ENCODE measurements at places on chromosomes 12 and 14.
A peak's percentile ranks its signal among the peaks of the same experiment; 100 is the strongest.

DNA sequence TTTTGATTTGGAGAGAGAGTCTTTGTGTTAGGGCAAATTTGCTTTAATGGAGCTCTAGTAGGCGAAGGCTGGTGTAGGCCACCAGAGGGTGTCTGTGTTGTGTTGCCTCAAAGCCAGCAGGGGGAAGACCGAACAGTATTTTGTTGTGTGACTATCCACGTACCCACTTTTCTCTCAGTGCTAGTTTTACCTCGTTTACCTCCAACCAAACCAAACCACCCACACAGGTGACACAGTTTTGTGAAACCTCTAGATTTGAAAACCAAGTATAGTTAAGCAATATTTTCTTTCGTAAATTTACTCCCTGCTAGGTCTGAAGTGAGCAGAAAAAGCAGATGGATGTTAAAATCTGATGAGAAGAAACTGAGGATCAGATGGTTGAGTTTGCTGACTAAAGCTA is 36.3 kb upstream of the NPFF start:
- no peak for DNase-seq

GRCh38 chr14:104554608-104555429 is 24.7 kb upstream of the C14orf180 start:
- no peak for DNase-seq

GRCh38 chr12:99450036-99450630 is 197.4 kb upstream of the GARIN6 start:
- no peak for DNase-seq

- no peak for DNase-seq
These were observed 8.1 kb downstream of the CIT start for GRCh38 chr12:119868992-119869391.

DNA sequence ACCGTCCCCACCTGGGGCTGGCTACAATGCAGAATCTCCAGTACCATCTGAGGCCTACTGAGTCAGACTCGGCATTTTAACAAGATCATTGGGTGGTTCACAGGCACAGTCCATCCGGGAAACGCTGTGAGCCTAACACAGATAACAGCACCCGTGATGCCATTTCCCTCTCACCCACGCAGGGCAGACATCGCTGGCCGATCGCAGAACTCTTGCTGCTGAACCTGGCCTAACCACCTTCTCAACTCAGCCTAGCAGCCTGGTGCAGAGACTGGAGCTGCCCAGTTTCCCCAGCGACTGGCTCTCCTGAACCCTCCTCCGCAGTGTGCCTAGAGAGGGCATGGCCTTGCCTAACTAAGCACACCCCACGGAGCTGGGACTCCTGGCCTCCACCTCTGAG is 83.3 kb downstream of the NCOR2 start:
- no peak for DNase-seq

GRCh38 chr12:87430444-87430843 is 598.8 kb downstream of the C12orf50 start:
- no peak for DNase-seq

DNA sequence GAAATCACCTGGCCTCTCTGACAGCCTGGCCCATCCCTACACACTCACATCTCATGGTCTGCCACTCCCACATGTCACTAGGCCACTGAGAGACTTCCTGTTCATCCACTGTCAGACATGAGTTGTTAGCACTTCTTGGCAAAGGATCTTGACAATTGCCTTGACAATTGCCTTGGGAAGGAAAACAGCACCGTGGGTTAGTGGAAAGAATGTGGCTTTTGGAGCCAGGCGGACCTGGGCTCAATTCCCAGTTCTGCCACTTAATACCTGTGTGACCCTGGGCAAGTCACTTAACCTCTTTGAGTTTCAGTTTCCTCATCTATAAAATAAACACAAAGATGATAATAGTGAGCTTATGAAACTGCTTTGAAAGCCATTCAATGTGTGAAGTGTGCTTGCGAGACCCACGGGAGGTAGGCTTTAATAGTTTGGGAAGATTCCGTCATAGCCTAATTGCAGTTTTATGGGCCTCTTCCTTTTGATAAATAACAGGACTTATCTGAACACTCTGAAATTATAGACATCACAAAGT is 250.4 kb downstream of the C12orf75 start:
- no peak for DNase-seq

GRCh38 chr14:97402279-97402678 is 605.1 kb downstream of the VRK1 start:
- no peak for DNase-seq

GRCh38 chr14:51521764-51522163 is 129.9 kb upstream of the FRMD6 start:
- DNase-seq: no peak

- DNase-seq: no peak
These were observed 18.6 kb downstream of the MYRFL start for GRCh38 chr12:69843608-69844007.

- no peak for DNase-seq
These were observed 449.1 kb upstream of the SOX5 start for GRCh38 chr12:24398605-24399004.

DNA sequence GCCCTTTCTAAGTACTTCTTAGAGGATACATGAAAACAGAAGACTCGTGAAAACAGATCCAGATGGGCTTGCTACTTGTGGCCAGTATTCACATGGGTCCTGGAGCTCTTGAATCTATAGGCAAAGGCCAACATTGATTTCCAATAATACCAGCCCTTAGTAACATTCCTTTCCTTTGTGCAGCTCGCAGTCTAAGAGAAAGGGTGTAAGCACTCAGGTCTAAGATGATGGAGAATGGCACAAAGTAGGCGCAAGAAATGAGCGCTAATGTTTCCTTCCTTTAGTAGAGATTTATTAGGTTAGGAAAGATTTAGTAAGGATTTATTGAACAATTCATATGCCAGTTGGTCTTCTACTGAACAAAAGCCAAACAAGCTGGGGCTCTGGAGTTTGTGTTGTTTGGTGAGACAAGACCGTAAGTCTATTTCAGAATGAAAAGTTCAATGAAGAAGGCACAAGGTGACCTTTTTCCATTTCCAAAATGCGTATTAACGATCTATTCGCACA is 525 bp downstream of the RNU6-8 start:
- DNase-seq: no peak

- no peak for DNase-seq
These were observed 214.1 kb downstream of the PTPRO start for GRCh38 chr12:15536446-15536845.

GRCh38 chr12:47777741-47778558 is 4.9 kb downstream of the SLC48A1 start:
- DNase-seq: peak; percentile 90

DNA sequence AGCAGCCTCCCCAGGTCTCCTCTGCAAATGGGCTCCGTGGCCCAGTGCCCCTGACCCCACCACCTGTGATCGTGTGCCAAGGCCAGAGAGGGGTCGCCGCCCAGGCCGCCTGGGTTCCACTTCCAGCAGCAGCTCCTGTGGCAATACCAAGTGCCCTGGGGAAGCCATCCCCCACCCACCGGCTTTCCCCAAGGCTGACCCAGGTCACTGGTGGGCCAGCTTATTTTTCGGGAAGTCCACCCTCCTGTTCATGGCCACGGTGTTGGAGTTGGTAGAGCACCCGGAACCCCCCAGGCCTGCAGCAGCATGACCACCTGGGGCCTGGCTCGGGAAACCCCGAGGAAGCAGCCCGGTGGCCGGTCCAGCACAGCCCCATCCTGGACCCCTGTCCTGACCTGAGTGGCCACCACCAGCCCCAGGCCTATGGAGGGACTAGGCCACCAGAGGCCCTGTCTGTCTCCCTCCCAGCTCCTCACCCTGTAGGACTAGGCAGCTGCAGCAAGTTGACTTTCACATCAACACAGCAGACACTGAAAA is 40.8 kb upstream of the OASL start:
- DNase-seq: no peak

DNA sequence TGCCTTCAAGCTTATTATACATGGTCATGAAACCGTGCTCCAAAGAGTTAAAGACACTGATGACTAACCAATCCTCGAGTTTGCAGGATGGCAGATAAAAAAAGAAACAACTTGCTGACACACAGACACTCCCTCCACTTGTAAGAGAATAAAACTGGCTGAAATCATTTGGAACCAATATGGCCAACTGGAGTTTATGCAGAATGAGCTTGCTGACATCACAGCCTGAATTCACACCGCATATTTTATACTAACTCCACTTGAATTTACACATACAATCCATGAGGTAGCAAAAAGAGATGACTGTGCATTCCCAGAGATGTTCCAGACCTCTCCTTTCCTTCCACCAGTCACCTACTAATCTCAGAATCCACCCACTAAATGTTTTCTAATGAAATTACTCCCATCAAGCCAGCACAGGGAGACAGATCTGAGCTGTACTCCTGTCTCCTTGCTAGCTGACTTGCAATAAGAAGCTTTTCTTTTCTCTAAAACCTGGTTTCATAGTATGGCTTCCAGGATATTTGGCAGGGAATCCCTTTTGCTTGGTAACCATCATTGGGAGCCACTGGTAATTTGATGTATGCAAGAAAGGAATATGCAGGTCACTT is 15.8 kb upstream of the PTPRR start:
- no peak for DNase-seq

DNA sequence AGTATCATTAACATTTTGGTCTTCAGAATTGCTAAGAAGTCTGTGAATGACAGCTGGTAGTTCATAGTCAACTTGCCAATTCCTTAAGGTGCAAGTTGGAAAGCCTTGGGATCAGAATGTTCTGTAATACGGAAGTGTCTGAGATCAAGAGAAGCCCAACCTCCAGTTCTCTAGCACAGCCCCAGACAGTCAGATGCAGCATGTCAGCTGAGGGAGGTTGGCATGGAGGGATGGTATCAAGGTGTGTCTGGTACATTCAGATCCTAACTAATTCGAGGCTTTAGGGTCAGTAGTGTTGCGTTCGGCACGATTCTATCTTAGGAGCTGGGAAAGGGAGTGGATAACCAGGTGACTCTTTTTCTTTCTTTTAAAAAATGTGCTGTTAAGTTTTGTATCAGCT is 38.3 kb downstream of the FNTB start:
- DNase-seq: peak; percentile 77

DNA sequence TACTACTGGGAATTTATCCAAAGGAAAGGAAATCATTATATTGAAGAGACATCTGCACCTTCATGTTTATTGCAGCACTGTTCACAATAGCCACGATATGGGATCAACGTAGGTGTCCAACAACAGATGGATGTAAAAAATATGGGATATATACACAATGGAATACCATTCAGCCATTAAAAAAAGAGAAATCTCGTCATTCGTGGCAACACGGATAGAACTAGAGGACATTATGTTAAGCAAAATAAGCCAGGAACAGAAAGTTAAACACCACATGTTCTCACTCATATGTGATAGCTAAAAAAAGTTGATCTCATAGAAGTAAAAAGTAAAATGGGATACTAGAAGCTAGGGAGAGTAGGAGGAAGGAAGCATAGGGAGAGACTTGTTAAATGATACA is 82.9 kb upstream of the CLMN start:
- DNase-seq: no peak

GRCh38 chr12:51247523-51248206 is 9.0 kb downstream of the DAZAP2 start:
- DNase-seq: no peak

DNA sequence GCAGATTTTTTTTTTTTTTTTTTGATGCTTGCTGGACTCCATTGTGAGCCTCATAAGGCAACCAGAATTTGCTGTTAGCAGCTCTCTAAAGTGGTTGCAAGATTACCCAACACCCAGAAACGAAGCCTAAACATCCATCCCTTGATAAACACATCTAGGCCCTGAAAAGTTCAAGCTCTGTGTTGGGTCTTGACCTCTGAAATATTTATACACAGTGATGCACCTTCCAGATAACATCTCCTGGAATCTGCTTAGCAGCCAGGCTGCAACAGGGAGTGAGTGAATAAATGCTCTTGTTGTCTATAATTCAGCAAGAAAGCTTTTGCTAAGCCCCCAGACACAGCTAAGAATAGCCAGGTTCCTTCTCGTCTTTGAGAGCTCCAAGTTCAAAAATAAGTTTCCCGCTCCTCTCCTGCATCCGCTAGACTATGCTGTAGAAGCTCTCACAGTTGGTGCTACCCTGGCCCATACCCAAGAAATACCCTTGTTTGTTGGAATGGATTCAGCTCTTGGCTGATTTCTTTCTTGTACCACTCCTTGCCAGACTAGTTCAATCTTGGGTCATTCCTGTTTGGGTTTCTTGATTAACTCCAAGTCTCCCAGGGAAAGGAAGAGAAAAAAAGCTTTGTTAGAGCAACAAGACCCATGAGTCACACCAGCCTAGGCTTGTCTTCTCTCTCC is 610.6 kb upstream of the TBX3 start:
- DNase-seq: no peak

GRCh38 chr12:108833355-108833733 is 24.0 kb downstream of the SSH1 start:
- no peak for DNase-seq

GRCh38 chr14:65164068-65164824 is 61.9 kb upstream of the MAX start:
- DNase-seq: no peak

DNA sequence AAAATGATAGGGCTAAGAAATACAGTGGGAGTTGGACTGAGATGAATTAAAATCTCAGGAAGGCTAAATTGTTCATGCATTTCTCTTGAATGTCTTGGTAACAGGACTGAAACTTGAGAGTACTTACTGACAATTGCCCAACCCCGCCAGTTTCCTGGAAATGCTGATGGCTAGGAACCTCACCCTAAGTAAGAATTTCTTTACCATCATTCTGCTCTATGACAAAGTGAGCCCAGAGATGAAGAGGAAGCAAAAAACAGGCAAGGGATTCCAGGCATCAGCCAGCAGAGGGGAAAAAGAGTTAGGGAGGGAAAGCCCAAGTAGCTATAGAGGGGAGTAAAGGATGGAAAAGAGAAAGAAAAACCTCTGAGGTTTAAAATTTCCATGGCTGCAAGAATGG is 397.7 kb downstream of the MDGA2 start:
- DNase-seq: no peak

- no peak for DNase-seq
These were observed 768 bp downstream of the METTL25 start for GRCh38 chr12:82359115-82359478.

DNA sequence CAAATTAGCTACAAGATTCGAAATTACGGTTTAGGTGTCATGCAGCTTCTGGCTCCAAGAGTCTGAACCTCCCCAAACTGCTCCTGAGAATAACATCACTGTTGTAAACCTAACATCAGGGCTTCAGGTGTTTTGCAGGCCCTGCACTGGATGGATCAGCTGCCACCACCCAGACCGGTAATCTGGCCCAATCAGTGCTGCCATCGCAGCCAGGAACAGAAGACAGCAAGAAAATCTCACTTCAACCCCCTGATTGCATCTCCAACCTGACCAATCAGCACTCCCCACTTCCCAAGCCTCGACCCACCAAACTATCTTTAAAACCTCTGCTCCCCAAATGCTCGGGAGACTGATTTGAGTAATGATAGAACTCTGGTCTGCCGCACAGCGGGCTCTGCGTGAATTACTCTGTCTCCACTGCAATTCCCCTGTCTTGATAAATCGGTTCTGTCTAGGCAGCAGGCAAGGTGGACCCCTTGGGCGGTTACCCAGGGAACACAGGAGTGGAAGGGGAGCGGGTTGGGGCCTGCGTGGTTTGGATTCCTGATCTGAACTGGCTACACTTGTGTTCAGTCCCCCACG is 268.5 kb upstream of the SFSWAP start:
- no peak for DNase-seq

DNA sequence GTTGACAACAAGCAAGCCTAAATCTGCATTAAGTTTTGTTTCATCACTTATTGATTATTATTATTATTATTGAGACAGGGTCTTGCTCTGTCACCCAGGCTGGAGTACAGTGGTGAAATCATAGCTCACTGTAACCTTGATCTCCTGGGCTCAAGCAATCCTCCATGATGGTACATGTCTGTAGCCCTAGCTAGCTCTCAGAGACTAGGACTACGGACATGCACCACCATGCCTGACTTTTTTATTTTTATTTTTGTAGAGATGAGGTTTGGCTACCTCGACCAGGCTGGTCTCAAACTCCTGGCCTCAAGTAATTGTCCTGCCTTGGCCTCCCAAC is 35.7 kb upstream of the STK38L start:
- DNase-seq: no peak
